ENCODE measurements at places on chromosomes 2 and 18. TPM values are rescaled to one million over a fixed set of nuclear protein-coding genes. Genes with fewer than 3 reads are reported as not detected.

DNA sequence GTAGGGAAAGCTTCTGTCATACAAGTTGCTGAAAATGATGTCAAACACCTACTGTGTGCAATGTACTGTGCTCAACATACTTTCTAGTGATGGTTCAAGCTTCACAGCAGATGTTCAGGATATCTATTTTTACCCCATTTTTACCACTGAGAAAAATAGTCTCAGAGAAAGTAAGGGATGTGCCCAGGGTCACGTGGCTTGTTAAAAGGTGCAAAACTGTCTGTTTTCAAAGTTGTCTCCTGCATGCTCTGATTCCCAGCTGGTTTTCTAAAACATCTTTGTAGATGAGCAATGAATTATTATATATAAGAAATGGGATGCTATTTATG is 145.5 kb upstream of the LHCGR start:
- no peak for DNase-seq

- no peak for DNase-seq
Observed at GRCh38 chr2:150207979-150208378, 279.5 kb downstream of the RND3 start.

SPOPL gene
- total RNA-seq, result 18.1 TPM

SP5 gene
- not detected for total RNA-seq

DNA sequence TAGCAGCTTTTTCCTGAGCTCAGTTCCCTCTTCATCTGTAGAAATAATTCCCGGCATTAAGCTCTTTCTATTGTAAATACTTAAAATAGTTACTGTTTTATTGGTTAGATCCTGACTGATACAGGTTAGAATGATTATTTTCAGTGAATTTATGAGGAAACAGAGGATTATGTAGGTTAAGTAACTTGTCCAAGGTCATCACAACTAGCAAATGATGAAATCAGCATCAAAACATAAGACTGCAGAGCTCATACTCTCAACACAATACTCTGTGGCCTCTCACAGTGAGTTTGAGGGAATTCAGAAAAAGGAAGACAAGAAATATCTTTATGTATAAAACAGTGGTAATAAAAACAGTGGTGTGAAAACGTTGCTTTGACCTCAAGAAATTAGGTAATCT is 113.2 kb upstream of the DLX2 start:
- no peak for DNase-seq

COL4A4 gene
- 5.2 TPM for total RNA-seq

DNA sequence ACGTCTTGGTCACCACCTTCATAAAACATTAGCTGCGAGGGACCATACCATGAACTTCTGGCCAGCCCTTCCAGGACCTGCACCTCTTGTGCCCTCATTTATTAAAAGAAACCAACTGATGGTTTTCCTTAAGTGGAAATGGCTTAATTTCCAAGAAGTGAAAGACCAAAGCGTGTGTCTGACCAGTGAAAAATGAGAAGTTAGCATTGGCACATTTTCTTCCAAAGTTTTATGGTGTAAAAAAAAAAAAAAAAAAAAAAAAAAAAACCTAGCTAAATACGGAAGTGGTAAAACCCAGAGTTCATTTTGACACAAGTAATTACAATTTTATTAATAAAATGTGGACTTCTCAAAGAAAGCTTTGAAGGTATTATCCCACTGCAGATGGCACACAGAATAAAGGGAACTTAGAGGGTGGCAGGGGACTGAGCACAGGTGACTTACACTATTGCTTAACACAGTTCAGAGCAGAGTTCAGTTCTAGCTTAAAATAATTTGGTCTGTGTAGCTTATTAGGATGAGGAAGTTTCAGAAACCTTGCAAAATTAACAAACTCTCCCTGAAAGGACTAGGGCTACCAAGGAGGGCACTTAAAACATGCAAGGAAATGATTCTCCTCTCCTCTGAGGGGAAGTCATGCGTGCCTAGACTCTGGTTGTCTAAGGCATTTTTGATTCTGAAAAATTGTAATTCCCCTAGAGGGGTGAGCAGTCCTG is 42.2 kb upstream of the EPG5 start:
- DNase-seq, result no peak

- DNase-seq, result no peak
Observed at GRCh38 chr2:144943293-144943941, 423.5 kb upstream of the ZEB2 start.

DNA sequence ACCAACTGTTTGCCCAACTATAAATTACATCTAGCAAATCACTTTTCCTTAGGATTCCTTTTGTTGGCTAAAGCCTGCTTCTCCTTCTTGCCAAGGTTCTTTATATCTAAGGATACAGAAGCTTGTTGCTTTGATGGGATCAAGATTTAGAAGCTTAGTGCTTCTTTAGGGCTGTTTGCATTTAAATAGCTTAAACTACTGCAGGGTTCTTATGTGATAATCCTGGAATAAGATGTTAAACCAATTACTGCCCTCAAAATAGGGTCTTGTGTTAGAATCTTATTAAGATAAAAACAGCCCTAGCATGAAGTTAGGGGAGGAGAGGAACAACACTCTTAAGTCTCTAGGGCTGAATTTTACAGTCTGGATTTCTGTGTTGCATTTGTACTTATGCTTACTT is 64.2 kb downstream of the KIF5C start:
- DNase-seq, result no peak

GRCh38 chr2:27736890-27737204 is 34.7 kb upstream of the MRPL33 start:
- no peak for DNase-seq

- no peak for DNase-seq
Observed at GRCh38 chr18:32446780-32447179, 23.9 kb downstream of the GAREM1 start.

GRCh38 chr2:122737429-122738077 is 982.1 kb downstream of the TSN start:
- DNase-seq, result no peak

COLEC12 gene
- total RNA-seq, result 4.2 TPM

GRCh38 chr2:82650038-82650437 is 1809.0 kb downstream of the SUCLG1 start:
- DNase-seq, result no peak

DNA sequence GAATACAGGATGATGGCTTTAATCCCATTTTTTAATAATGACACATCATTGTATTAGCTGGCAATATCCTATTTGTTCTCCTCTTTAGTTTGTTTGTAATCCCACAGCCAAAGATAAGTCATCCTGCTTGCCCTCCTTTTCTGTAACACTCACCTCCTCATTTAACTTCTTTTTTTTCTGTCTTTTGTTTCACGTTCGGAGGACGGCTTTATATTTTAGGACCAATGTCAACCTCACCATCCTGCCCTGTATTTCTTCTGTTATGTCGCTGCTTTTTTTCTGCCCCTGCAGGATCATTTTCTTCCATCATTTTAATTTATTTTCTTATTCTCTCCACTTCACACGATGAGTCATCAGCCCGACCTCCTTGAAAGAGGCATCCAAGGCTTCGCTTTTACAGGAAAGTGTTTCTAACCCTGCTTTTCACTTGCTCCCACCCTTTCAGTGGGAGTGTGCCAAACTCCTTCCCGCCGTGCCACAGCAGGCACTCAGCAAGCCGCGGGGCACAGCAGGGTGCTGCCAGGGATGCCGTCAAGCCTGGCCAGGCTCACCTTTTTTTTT is 11.4 kb downstream of the RAB31 start:
- DNase-seq, result no peak
